ENCODE measurements at places on chromosomes 7 and 10.

DNA sequence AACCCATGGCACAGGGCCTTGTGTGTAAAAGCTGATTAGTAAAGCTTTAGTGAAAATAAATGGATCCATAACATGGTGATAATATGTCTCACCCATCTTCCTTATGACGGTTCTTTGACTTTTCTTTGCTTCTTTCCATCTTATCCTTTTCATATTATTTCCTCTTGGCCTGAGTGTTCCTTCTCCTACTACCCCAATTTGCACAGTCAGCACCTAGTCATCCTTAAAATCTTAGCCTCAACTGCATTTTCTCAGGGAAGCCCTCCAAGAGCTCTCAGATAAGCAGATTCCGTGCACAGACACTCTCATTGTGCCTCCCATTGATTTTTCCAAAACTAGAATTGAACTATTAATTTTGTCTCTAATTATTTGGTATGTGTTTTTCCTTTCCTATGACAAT, 112.4 kb downstream of the PTN start:
- no peak for DNase-seq

GRCh38 chr7:99344061-99344647, 18.5 kb downstream of the ARPC1A start:
- no peak for DNase-seq

- DNase-seq = no peak
Measured at GRCh38 chr10:7225133-7225532, 185.7 kb downstream of the SFMBT2 start.

- peak; percentile 14 for DNase-seq
Measured at GRCh38 chr7:83410989-83411591, 237.8 kb downstream of the SEMA3E start.

DNA sequence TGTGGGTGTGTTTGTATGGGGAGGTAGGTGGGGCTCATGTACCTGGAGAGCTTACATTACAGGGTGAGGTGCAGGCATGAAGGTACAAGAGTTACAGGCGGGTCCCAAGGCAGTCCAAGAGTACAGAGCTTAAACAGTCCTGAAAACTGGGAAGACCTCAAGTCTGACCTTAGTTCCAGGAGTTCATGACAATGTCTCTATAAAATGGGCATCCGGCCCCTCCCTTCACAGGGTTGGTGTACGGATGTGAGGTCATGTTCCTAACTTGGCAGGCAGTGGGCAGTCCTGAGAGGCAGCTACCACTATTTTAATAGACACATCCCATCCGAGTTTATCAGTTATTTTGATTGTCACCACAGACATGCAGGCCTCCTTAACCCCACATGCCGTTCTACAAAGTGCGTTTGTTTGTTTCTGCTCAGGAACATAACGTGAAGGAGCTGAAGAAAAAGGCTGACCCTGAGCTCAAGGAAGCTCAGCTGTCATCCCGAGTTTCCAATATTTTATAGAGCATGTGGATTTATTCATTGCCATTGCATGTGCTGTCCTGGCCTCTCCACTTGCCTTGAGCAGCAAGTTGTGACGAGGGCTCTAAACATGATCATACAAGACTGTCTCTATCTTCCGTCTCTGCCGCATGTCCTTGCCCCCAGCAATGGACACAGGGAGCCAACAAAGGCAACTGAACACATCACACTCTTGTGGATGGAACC, 647.5 kb upstream of the IGFBP3 start:
- DNase-seq = no peak

GRCh38 chr7:74561898-74562613, 95.5 kb upstream of the GTF2I start:
- no peak for DNase-seq

GRCh38 chr10:50991456-50992355, 82.6 kb upstream of the PRKG1 start:
- DNase-seq = no peak

DNA sequence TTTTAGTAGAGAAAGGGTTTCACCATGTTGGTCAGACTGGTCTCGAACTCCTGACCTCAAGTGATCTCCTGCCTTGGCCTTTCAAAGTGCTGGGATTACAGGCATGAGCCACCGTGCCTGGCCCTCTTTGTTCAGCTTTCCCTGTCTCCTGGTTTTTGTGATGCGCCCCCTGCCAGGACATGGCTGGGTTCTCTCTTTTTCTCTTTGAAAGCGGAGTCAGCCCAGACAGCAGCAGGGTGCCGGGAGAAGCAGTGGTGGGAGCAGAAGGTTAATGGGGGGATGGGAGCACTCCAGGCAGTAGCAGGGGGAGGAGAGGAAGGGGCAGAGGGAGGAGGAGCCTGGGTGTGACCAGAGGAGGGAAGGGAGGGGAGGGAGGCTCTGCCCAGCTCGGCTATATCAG, 1.8 kb downstream of the MUC3A start:
- no peak for DNase-seq

DNA sequence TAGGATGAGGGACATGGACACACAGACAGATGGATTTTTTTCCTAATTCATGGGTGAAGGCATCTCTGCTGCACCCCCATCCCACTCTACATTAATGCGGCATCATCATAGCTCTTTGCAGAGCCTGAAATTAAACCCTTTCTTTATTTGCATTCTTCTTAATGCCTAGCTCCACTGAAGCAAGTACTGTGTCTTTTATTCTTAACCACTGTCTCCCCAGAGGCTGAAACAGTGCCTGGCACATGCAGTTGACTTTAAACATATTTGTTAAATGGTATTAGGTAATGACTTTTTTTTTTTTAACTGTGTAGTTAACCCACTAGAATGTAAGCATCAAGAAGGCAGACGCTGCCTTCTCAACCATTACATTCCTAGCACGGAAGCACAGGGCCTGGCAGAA, 73.5 kb downstream of the SMURF1 start:
- DNase-seq = no peak

- no peak for DNase-seq
Measured at GRCh38 chr10:10973310-10973709, 44.4 kb upstream of the CELF2 start.

DNA sequence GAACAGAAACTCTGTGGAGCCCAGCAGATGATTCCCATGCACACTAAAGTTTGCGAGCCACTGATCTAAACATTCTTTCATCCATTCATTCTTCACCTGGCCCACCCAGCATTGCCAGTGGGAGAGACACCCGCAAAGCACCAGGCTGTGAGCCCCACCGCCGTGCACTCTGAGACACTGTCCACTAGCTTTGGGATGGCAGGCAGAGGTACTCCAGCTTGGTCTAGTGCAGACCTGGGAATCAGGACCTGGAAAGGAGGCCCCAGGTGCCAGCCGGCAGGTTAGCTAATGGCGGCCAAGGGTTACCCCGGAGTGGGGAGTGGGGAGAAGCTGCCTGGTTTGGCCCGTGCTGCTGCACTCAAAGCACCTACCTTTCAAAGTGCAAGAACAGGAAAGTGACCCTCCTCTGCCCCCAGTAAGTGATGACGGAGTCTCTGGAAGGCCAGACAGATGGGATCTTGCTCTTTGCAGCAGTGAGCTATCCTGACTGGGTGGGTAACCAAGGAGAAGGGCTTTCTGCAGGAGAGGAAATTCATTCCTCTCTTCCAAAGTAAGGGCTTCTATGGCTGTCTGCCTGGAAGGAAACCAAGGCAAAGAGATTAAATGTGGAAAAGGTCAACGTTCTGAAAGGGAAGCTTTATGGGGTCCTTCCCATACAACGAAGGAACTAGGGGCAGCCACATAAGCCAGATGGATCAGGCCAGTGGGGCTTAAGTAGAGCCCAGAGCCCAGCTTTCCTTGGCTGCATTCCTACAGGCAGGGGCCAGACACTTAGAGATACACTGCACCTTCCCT, 74.2 kb upstream of the LRRC4 start:
- DNase-seq = peak; percentile 2

DNA sequence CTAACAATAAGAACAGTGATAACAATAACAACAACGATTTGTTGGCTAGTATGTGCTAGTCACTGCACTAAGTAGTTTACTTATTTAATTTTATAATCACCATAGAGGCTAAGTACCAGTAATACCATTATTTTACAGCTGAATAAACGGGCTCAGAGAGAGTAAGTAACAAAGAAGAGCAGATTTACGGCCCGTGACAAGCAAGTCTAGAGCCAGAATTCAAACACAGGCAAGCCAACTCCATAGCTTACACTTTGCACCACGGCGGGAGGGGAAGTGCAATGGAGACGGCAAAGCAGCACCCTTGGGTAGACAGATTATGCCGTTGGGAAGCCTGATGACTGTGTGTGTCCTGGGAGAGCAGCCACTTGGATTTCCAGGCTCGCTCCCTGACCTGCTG, 1.2 kb upstream of the OR6V1 start:
- DNase-seq = no peak

DNA sequence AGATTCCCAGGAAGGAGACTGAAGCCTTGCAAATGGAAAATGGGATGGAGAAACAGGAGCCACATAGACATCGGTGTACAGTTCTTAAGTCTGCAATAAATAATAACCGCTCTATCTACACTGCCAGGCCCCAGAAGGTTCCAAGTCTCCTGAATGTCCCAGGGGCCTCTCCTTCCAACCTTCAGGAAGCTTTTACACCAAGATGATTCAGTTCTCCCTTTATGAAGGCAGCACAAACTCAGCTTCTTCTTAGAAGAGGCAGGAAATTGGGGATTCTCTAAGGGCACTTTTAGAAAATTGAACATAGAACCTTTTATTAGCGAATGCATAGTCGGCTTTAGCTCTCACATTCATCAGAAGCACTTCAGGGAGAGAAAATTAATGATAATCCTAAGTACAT, 130.8 kb upstream of the LYZL1 start:
- no peak for DNase-seq

Measured in activated CD4-positive, alpha-beta T cell treated with anti-CD3 and anti-CD28 coated beads for 36 hours (primary cell).